HEK293T (cell line): ENCODE measurements at places on chromosomes 5 and 9.
A peak's percentile ranks its signal among the peaks of the same experiment; 100 is the strongest.

DNA sequence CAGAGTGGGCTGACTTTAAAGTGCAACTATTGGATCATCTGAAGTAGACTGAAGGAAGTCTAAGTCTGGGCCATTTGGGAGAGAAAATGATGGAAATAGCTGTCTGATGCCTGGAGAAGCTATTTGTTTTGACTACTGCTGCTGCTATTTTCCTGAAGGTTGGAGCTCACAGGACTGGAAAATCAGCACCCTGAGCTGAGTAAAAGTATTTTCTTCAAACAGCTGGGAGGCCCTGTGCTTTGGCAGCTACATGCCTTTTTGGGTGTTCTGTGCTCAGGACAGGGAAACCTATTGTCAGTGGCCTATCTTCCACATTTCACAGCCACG is 302.6 kb downstream of the ENC1 start:
- DNase-seq = no peak

DNA sequence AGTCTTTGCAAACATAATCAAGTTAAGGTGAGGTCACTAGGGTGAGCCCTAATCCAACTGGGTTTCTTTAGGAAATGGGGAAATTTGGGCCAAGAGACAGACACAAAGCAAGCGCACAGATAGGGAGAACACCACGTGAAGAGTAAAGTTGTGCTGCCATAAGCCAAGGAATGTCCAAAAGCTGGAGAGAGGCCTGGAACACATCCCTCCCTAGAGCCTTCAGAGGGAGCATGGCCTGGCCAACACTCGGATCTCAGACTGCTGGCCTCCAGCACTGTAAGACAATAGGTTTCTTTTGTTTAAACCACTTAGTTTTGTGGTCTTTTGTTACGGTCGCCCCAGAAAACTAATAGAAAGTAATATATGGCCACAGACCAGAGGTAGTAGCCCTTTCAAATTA is 8.1 kb upstream of the ROR2 start:
- no peak for DNase-seq

GRCh38 chr9:136644593-136645351 is 17.9 kb upstream of the EGFL7 start:
- DNase-seq = no peak

GRCh38 chr9:100216178-100216787 is 117.2 kb downstream of the INVS start:
- DNase-seq = peak; percentile 62

- no peak for DNase-seq
Measured at GRCh38 chr5:55820488-55820887, 30.7 kb upstream of the IL31RA start.

- DNase-seq = no peak
Measured at GRCh38 chr5:15551113-15551504, 51.1 kb downstream of the FBXL7 start.

GRCh38 chr5:11863911-11864310 is 40.3 kb downstream of the CTNND2 start:
- DNase-seq = no peak

DNA sequence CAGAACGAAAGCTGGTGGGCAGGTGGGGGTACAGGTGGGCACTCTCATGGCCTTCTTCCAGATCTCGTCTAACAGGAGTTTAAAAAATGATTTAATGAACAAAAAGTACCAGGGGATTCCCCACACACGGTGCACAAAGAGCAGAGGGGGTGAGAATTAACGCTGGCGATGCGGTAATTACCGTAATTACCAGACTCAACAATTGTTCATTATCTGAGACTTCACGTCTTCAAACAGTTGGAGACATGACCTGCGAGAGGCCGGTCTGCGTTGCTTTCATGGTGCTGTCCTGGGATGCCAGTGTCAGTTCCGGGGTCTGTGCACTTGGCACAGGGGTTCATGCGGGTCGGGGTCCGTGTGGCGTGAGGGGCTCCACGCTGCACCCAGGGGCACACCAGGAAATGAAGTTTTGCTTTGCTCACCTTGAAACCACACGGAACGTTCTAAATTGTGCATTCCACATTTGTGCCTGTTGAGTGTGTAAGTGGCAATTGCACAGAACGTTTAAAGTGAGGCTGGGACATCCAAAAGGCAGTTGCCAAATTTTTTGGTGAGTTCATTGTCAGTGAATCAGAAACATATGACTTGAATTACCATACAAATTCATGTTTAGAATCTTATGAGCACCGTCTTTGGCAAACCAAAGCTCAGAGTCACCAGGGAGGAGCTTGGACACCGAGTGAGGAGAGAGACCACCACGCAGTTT is 256.4 kb upstream of the IRX1 start:
- DNase-seq = no peak

- peak; percentile 12 for DNase-seq
Measured at GRCh38 chr5:90096415-90097081, 313.0 kb downstream of the CETN3 start.

DNA sequence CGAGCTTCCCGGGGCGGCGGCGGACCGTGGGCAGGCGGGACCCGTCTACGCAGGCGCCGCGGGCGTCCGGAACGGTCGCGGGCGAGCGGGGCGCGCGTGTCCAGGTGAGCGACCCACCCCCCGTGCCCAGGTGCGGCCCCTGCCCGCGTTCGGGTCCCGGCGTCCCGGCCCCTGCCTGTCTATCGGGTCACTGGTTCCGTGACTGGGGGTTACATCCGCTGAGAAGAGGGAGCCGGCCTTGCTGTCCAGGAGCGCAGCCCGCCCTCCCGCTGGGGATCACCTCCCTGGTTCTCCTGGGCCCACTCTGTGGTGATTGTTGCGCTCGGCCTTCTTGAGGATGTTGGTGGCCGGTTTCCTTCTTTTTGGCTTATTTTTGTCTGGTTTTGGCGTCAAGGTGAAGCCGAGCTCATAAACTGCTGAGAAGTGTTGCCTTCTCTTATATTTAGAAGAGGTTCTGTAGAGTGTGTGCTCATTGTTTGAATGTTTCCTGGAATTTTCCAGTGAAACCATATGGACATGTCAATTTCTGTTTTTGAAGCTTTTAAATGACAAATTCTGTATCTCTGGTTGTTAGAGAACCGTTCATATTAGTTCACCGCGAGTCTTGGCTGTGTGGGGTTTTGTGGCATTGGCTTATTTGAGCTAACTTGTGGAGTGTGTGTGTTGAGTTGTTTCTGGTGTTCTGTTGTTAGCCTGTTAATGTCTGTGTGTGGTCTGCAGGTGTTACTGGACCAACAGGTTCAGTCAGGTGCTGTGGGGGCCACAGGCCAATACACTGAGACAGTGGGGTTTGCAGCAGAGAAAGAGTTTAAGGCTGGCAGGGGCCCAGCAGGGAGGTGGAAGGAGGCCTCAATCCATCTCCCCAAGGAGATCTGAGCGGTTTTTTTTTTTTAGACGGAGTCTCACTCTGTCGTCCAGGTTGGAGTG is 621 bp downstream of the CEP72 start:
- peak; percentile 45 for DNase-seq

DNA sequence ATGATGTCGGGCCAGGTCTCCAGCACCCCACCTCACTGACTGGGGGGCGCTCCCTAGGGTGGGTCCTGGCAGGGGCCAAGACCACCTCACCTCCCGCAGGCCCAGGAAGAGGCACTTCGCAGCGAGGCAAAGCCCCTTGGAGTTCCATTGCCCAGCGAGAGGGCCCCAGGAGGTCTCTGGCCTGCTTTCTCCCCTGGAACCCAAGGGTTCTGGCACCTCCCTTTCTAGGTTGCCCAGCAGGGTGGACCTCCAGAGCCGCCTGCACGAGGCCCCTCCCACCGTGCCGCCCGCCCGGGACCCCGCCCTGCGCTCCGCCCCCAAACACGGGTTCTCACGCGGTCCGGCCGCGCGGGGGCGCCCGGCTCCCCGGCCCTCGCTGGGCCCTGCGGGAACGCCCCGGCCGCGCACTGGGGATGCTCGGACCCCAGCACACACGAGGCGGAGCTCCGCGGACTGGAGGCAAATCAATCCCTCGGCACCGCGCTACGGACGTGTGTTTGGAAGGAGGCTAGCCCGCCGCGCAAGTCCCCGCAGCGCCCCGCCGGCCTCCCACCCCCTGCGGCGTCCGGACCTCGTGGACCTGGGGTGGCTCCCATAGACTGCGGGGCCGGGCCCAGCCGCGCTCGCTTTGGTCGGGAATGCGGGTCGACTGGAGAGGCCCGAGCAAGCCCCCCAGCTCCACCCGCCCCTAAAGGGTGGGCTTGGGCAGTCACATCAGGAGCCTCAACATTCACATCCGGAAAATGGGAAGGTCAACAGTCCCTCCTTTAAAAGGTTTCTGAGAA is 99.5 kb upstream of the LMX1B start:
- peak; percentile 84 for DNase-seq

GRCh38 chr5:95241-95980 is 3.4 kb downstream of the PLEKHG4B start:
- DNase-seq = no peak

DNA sequence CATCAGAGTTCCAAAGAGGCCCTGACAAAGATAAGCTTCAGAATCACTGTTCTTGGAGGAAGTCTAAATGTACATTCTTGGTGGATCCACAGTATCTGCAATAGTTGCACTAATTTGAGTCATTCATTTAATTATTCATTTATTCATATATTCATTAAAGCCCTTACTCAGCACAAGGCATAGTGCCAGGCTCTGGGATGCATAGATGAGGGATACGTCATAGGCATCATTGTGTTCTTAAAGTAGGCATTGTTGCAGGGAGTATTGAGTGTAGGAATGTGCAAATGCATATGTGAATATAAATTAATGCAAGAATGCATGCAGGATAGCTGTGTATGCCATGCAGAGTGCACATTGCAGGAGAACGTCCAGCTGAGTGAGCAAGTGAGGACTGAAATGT is 100.7 kb downstream of the DRD1 start:
- DNase-seq = no peak

DNA sequence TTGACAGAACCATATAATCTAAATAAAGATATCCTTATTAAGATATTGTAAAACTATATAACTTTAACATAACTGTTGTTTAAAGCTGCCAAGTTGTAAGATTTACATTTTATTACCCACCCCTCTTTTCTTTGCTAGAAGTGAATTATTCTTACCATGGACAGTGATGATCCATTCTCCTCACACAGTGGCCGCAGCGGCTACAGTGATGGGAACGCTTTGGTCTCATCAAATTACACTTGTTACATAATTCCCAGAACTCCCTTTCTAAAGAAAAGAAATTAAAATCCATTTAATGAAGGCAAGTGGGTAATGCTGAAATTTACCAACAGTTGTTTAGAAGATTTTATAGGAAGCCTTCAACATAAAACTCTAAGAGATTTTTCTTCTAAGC is 31.2 kb downstream of the ZDHHC21 start:
- DNase-seq = no peak

GRCh38 chr9:132671620-132672412 is 1.6 kb downstream of the GTF3C4 start:
- DNase-seq = no peak
